A172 (cell line): ENCODE measurements at places on chromosomes 12 and 14.

DNA sequence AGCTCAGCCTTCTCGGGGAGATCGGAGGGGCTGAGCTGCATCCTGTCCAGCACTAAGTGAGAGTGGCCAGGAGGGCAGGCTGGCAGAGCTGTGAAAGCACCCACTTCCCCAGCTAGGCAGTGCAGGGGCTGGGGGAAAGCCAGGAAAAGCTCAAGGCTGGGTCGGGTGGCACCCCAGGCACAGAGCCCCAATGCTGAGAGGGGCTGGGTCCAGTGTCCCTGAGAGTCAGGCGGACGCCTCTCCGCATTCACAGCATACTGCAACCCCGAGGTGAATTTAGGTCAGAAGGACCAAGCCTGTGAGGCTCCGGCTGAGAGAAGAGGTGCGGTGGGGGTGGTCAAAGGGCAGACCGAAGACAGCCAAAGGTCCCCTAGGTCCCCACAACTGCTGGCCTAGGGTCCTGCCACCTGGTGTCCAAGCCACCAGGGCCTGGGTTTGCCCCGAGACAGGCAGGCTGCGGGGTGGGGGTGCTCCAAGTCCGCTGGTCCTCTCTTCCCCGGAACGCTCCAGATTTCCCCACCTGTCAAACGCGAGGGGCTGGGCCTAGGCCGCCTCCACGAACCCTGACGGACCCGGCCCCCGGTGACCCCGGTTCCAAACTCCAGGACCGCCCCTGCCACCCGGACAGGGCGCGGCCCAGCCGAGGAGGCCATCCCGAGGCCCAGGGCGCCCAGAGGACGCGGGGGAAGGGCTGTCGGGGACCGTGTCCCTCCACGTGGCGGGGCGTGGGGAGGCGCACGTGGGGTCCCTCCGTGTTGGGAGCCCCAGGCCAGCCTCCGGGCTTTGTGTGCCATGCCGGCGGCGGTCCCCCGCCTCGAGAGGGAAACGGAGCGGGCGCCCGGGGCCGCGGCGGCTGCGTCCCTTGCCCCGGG lies 527 bp downstream of the CAMKK2 start:
- no peak for DNase-seq

- no peak for DNase-seq
Observed at GRCh38 chr12:103571286-103571685, 15.8 kb upstream of the STAB2 start.

DNA sequence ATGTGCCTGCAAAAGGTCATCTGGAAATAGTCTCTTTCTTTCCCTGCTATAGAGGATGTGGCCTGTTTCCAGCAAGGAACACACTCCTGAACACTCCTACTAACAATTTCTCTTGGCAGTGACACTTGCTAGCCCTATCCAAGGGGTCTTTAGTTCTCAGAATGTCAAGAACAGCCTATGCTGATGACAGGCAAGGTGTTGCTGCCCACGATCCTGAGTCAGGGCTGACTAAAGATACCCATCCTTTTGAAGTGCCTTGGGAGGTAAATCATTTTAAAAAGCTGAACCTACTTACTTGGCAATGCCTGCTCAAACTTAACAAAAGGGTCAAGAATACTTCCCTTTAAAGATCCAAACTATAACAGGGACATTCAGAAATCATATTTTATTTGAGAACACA lies 1146.4 kb downstream of the VRK1 start:
- DNase-seq = no peak

DNA sequence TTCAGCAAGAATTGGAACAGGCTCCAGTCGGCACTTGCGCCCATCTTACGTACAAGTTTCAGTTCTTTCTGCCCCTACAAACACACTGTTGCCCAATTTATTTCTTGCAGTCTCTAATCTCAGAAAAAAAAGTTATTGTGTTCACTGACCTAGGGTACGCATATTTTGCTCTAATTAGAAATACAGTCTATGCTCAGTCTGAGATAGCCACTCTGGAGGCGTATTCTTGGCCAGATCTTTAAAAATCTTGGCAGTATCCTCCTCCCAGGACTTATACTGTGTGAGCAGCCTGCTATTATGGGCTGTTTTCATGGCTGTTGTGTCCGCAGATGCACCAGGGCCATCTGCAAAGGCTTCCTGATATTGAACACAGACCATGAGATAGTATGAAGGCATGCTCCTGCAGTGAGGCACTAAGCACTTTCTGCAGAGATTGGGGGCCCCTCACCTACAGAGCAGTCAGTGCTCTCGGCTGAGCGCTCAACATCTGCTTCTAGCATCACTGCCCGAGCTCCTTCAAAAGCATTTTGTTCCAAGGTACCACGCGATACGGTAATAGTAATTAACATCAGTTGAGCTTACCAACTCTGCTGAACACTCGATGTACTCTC lies 57.9 kb downstream of the PPM1H start:
- DNase-seq = no peak

DNA sequence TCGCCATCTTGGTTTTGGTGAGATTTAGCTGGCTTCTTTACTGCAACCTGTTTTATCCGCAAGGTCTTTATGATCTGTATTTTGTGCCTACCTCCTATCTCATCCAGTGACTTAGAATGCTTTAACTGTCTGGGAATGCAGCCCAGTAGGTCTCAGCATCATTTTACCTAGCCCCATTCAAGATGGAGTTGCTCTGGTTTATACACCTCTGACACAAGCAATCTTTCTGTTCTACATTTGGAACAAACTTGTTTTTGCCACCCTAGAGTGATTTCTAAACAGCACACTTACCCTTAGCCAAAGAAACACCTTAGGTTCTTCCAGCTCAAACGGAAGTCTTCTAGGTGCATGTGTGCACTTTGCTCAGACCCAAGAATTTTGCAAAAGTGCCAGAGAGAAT lies 122.3 kb downstream of the CCDC60 start:
- no peak for DNase-seq

GRCh38 chr14:67643713-67644112 lies 24.0 kb downstream of the ARG2 start:
- no peak for DNase-seq

DNA sequence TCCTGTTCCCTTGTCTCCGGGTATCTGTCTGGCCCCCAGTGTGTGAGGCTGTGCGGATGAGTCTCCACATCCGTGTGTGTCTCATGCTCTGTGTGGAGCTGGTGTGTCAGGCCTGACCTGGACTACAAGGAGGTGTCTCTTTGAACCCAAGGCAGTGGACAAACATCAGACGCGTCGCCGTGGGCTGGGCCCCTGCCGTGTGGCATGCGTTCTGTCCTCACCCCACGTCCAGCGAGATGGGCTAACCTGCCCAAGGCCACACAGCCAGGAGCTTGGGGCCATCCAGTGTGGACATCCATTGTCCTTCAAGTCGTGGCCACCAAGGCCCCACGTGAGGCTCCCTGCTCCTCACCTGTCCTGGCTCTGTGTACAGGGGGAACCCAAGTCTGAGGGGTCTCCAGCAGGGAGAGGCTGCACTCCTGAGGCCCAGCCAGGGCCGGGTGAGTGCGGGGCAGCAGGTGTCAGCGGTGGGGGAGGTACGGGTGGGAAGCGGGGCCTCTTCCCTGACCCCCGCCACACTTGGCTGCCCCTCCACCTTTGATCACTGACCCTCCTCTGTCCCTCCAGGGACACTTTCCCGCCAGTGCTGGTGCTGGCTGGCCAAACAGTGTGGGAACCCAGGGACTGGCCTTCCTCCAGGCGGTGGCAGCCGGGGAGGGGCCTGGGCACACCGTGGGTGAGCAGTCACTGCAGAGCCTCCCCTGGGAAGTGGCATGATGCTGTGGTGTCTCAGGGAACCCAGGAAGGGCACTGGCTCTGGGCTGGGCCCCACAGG lies 48.5 kb downstream of the CYP46A1 start:
- DNase-seq = no peak

GRCh38 chr12:118034429-118035189 lies 18.1 kb downstream of the RFC5 start:
- peak; percentile 45 for DNase-seq

- no peak for DNase-seq
Observed at GRCh38 chr14:31596342-31597095, 35.3 kb downstream of the NUBPL start.

DNA sequence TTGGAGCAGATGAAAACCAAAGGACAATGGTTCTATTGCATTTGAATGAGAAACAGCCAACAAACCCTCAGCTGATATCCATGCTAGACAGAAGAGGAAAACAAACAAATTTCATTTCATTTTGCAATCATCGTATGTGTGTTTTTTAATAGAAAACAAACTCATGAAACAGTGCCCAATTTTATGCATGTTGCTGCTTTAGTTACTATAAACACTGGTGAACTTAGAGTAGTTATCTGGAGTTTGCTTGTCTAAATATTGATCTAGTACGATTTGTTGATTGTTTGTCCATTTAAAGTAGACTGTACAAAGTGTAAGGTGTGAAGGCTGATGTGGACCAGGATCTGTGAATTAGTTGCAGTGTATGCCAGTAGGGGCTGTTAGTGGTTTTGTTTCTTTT lies 166.6 kb downstream of the KITLG start:
- DNase-seq = no peak

DNA sequence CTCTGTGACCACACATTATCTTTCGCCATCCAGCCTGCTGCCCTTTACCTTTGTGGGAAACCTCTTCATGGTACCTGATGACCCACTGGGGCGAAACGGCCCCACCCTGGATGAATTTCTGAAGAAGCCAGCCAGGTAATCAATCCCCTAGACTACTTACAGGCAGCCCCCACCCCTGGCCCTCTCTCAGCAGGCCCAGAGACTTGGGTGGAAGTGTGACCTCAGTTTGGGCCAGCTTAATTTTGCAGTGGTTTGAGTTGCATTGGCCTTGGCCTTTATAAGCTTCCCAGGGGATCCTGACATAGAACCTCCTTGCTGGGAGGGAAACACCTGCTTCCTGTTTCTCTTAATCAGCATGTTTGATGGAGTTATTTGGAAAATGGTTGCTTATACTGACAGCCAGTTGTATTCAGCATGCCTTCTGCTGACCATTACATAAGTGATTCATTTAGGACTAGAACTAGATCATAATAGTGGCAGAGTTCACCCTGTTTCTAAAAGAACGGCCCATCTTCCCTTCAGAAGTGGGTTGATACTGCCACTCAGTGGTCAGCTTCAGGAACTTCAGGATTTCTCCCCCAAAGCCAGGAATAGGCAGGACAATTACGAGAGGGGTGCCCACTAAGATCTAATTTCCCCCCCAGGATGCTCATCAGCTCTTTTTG lies 6.1 kb downstream of the SDR39U1 start:
- DNase-seq = peak; percentile 49

DNA sequence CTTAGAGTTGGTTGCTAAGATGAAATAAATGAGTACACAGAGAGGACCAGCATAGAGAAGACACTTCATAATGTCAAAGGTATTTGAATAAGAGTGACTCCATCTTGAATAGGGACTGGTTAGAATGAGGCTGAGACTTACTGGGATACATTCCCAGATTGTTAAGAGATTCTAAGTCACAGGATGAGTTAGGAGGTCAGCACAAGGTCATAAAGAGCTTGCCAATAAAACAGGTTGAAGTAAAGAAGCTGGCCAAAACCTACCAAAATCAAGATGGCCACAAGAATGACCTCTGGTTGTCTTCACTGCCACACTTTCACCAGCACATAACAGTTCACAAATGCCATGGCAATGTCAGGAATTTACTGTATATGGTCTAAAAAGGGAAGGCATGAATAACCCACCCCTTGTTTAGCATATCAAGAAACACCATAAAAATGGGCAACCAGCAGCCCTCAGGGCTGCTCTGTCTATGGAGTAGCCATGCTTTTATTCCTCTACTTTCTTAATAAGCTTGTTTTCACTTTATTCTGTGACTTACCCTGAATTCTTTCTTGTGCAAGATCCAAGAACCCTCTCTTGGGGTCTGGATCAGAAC lies 8.3 kb upstream of the SERPINA1 start:
- DNase-seq = no peak

GRCh38 chr12:57343703-57344378 lies 87.0 kb downstream of the R3HDM2 start:
- no peak for DNase-seq

DNA sequence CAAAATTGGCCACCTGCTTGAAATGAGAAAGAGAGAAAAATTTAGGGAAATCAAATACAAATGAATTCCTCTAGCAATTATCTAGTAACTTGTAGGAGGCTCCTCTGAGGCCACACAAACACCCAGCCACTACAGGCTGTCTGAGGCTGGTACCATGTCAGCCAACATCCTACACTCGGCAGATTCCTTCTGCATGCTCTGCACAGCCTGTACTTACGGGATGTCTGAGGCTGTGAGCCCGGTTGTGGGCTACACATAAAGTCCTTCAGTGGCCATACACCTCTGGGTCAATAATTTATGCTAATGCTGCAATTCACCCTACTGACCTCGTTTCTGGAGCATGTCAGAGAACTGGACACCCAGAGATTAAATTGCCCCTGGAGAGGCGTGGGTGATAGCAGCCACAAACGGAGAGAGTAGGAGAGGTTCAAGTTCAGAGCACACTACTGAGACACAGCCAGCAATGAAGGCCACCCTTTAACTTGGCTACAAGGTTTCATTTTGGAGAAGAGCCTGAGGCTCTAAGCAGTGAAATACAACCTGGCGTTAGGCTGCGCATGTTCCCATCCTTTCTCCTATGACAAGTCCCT lies 28.9 kb downstream of the WSCD2 start:
- no peak for DNase-seq

DNA sequence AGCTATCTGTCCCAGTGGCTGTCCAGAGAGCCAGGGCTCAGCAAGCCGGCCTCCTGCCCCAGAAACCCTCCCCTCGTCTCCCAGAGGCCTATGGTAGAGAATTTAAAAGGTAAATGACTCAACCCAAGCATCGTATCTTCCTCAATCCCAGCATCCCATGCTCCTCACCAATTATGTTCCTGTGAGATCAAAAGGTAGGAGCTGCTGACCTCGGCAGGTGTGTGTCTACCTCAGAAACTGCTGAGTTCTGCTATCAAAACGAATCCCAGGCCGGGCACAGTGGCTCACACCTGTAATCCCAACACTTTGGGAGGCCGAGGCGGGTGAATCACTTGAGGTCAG lies 49.3 kb downstream of the FOXN3 start:
- DNase-seq = no peak

DNA sequence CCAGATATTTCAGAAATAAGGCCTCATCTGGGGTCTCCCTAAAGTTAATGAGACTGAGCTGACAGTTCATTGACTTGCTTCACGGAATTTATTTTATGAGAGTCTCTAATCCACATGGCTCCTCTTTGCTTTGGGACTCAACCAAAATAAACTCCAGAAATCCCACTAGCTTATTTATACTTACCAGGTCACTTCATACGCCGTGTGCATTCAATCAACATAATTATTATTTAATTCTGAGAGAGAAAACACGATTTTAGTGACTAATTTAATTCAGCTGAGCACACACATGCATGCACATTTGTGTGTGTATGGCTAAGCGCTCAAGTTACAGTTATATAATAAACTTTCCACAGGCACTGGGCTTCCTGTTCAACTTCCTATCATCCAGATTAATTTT lies 333.4 kb upstream of the CCDC196 start:
- no peak for DNase-seq

DNA sequence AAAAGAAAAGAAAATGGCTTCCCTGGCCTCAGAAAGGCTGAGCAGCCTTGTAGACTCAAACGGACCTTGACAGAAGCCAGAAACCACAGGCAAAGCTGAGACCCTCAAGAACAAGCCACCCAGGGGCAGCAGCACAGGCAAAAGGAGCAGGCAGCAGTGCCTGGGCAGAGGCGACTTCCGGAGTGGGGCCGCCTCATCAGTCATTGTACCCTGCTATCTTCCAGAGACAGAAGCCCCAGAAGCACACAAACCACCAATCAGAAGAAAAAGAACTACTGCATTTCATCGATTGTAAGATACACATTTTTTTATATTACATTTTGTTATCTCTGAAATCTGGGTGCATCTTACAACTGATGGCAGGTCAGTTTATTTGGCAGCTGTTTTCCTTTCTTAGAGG lies 58.2 kb upstream of the ZFP36L1 start:
- no peak for DNase-seq
